ENCODE measurements at places on chromosomes 7 and 10.

- DNase-seq, result no peak
Observed at GRCh38 chr10:129039406-129040370, 427.4 kb upstream of the MGMT start.

DNA sequence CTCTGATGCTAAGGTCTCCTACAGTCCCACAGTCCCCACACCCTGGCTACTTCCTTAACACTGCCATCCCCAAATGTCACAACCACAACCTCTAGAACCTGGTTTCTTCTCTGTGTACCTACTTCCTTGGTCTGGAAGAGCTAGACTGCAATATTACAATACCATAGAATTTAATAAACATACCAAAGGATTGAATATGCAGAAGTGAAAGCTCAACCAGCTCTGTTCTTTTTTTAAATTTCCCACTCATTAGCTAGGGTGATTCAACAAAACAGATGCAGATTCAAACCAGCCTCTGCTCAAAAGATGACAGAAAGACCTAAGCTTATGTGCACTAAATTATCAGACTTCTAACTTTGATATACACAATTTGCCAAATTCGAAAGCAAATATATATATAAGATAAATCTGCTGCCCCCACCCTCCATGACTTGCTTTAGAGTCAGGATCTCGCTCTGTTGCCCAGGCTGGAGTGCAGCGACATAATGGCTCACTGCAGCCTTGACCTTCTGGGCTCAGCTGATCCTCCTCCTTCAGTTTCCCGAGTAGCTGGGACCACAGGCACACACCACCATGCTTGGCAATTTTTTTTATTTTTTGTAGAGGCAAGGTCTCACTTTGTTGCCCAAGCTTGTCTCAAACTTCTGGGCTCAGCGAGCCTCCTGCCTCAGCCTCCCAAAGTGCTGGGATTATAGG lies 212.6 kb downstream of the CHCHD3 start:
- no peak for DNase-seq

DNA sequence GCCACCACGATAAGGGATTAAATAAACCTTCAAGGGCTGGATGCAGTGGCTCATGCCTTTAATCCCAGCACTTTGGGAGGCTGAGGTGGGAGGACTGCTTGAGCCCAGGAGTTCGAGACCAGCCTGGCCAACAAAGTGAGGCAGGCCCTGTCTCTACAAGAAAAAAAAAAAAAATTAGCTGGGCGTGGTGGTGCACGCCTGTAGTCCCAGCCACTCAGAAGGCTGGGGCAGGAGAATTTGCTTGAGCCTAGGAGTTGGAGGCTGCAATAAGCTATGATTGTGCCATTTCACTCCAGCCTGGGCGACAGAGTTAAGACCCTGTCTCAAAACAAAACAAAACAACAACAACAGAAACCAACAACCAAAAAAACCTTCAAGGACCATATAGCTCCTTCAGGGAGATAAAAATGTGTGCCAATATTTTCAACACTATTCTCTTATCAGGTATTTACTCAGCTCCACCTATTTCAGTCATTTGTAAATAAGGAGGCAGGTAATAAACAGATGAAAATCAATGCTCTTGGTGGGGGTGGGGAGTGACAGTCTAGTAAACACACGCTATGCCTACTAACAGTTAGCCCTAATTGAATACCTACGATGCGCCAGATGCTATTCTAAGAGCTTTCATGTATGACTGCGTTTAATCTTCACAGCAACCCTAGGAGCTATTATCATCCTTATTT lies 13.2 kb downstream of the BAIAP2L1 start:
- DNase-seq, result no peak

DNA sequence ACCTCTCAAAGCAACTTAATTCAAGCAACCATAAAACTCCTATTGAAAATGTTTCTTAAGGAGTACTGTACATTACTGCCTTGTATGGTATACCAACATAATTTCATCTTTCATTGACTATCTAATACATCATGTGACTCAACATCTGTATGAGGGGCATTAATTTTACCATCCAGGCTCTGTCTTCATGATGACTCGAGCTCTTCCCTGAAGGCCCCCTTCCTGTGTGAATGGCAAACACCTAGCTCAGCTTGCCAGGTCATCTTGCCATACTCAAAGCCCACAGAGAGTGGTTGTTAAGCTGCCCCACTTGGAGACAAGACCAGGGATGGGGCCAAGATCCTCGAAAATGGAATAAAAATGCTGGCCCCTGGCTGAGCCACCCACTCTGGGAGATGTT lies 82.4 kb downstream of the SGMS1 start:
- no peak for DNase-seq

- no peak for DNase-seq
Observed at GRCh38 chr7:154566877-154567276, 436.0 kb downstream of the PAXIP1 start.

- no peak for DNase-seq
Observed at GRCh38 chr7:82444220-82444909, 788 bp upstream of the CACNA2D1 start.

DNA sequence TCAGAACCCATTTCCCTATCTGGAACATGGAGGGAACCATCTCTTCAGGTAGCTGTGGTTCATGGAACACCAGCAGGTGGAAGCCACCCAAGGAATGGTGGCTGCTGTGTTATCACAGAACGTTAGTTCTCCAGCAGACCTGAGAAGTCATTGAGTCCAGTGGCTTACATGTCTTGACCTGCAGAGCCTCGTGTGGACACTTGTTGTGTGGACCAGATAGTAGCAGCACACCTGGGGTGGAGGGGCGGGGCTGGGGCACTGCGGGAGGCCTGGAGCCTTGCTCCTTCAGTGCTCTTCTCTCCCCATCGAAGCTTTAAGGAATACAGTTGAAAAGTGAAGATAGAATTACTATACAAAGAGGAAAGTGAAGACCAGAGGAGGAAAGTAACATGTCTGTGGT lies 42.4 kb downstream of the VWA2 start:
- DNase-seq, result no peak

DNA sequence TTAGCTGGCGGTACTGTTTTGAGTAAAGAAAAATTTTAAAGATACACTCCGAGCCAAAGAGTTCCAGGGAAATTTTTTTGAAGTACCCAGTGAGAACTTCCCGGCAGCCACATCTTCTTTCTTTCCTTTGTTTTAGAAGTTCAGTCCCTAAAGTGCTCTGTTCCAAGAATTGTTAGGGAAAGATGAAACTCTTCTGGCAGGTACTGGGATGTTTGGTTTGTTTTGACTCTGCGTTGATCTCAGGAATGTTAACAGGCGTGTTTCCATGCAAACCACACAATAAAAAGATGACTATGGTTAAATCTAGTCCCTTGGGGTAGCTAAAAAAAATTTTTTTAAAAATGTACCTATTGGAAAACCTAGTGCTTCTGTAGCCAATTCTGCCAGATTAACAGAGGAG lies 224.7 kb upstream of the PHYHIPL start:
- DNase-seq, result peak; percentile 3

GRCh38 chr10:132020456-132020855 lies 38.7 kb upstream of the BNIP3 start:
- no peak for DNase-seq

DNA sequence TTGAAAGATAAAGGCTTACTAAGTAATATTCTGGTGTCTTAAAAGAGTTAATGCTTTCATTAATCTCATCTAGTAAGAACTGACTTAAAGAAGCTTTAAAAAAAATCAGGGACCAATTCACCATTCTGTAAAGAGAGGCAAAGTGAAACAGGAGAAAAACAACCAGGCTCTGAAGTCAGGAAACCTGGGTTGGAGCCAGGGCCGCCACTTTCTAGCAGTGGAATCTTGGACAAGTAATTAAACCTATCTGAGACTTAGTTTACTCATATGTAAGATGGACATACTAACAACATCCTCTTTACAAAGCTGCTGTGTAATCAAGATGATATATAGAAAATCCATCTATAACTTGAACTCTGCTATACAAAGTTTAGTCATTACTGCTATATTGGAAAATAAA lies 154.1 kb downstream of the RNLS start:
- no peak for DNase-seq

DNA sequence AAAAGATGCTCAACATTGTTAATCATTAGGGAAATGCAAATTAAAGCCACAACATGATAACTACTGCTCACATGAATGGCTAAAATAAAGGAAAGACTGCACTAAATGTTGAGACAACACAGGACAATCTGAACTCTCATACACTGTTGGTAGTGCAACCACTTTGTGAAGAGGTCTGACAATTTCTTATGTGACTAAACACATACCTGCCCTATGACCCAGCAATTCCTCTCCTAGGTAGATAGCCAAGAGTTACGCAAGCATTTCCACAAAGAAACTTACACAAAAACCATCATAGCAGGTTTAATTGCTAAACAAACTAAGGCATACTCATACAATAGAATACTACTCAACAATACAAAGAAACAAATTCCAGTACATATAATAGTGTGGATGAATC lies 41.8 kb upstream of the HERPUD2 start:
- no peak for DNase-seq

DNA sequence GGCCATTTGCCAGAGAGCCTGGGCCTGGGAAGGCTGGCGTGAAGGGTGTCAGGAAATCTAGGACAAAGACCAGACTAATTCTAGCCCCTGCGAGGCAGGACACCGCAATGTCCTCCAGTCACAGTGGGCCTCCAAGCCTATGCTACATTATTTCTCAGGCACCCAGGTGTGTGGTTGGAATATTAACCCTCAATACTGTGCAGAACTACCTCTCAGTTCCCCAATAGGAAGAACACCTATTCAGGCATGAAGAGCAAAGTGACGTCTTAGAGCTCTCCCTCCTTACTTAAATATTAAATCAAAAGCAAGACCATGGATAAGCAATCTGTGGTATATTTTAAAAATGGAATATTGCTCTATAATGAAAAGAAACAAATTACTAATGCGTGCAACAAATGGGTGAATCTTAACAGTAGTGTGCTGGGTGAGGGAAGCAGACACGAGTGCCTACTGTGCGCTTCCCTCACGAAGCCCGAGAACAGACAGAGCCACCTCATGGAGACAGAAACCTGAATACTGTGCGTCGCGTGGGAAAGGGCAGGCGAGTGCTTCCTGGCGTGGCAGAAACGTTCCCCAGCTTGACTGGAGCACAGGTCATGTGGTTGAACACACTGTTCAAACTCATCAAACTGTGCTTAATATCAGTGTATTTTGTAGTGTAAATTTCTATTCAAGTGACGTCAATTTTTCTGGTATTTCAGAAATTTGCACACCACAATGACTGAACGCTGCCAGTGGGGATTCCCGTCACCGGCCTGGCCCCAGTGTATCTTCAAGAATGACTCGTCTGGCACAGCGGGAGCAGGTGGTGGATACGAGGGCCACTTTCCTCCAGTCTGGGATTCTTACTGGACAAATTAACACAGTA lies 15.5 kb upstream of the PTPRN2 start:
- DNase-seq, result no peak

DNA sequence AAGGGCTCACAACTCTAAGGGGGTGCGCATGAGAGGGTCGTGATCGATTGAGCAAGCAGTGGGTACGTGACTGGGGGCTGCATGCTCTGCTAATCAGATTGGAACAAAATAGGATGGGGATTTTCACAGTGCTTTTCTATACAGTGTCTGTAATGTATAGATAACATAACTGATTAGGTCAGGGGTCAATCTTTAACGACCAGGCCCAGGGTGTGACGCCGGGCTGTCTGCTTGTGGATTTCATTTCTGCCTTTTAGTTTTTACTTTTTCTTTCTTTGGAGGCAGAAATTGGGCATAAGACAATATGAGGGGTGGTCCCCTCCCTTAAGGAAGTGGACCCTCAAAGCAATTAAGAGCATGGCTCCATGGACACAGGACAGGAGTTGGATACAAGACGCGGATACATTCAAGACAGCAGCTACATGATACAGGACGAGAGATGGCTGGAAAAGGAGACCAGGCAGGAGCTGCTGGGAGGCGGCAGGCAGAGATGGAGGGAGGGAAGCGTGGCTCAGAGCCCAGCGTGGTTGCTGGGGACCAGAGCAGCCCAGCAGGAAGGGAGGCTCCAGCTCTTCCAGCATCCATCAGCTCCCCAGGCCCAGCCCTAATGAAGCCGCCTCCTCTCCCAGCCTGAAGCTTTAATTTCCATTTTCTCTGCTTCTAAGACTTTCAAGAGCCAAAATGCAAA lies 31.6 kb downstream of the GSDME start:
- DNase-seq, result no peak

DNA sequence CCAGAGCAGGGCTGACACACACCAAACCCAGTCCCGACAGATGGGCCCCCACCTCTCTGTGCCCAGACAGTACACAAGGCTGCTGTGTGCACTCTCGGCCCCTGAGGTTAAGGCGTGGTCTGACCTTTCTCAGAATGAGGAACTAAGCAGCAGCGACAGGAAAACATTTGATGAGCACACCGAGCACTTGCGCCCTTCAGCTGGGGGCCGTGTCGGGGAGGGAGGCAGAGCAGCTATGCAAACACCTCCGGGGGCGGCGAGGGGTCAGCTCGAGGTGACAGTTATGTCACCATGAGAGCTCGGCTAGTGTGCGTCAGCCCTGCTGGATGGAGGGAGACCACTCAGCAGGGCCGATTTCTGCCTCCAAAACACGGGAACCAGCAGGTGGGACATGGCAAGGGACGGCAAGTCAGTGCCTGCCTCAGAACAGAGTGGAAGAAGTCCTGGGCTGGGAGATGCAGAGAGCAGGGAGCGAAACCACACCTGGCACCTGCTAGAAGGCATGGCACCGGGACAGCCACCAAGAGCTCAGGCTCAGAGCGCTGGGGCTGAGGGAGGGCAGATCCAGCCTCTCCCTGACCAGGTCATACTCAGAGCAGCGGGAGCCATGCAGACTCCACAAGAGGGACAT lies 57.4 kb downstream of the CHST15 start:
- no peak for DNase-seq

GRCh38 chr10:13587391-13587790 lies 626 bp downstream of the PRPF18 start:
- DNase-seq, result no peak

DNA sequence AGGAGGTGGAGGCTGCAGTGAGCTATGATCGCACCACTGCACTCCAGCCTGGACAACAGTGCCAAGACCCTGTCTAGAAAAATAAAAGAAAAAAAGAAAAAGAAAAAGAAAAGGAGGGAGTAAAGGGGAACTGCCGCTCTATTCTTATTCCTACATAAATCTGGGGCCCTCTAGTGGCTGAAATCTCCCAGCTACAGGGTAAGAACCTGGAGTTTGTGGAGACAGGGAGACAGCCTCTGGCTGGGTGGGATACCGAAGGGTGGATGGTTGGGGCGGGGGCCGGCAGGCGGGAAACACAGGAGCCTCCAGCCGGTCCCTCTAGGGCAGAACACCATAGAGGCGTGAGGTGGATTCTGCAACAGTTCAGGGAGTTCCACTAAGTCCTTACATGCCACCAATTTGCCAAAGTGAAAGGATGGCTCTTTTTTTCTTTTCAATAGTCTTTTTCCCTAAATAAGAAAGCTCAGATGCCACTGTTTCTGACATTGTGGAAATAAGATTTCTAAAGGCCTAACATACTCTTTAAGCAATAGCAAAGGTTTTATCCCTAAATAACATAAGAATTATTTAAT lies 117.3 kb downstream of the SVIL start:
- no peak for DNase-seq

- no peak for DNase-seq
Observed at GRCh38 chr7:56375173-56375572, 259.0 kb upstream of the NUPR2 start.
